ENCODE measurements at places on chromosomes 11 and 22.

DNA sequence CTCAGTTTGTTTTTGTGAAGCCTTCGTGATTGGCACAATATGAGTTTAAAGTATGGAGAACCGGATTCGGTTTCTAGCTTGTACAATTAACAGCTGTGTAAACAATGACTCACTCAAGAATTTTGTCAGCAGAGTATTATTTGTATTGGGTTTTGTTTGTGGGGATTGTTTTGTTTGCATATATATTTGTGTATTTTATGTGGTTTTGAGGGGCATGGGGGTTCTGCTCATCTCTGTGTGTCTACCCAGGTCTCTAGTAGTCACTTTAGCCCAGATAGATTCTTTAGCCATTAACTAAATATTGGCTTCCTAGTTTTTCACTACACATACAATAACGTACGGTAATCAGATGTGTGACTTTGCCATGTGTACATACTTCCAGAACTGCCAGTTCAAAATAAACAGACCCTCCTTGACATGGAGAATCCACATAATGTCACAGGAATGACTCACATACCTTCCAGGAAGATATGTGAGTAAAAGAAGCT is 7.5 kb upstream of the MS4A7 start:
- DNase-seq: no peak

GRCh38 chr11:46836431-46836830 is 9.6 kb downstream of the CKAP5 start:
- no peak for DNase-seq

DNA sequence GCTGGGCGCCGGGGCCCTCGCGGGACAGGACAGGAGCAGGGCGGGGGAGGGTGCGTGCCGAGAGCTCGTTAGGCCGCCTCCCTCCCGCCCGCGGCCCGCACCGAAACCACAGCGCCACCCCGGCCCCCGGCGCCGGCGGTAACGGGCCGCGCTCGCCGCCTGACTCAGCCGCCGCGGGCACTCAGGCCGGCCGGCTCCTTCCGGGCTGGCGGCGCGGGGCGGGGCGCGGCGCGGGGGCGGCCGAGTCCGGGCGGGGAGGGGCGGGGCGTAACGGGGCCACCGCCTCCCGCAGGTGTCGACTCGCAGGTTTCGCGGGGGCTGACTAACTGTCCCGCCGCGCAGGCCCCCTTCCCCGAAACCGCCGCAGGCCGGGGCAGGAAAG is at the start of gene AP5B1:
TSS of gene AP5B1 (minus strand) at position 207 of the 382 bp plus-strand sequence. CDS start 385 bp downstream, outside the sequence.
- DNase-seq: peak; percentile 80

- DNase-seq: peak; percentile 58
Measured at GRCh38 chr11:105034813-105035620, at the start of gene CASP1. CASP1 (minus strand) TSS chr11:105035144; CDS start chr11:105035113, 31 bp downstream.

- DNase-seq: no peak
Measured at GRCh38 chr11:63698976-63699733, 17.9 kb downstream of the RTN3 start.

DNA sequence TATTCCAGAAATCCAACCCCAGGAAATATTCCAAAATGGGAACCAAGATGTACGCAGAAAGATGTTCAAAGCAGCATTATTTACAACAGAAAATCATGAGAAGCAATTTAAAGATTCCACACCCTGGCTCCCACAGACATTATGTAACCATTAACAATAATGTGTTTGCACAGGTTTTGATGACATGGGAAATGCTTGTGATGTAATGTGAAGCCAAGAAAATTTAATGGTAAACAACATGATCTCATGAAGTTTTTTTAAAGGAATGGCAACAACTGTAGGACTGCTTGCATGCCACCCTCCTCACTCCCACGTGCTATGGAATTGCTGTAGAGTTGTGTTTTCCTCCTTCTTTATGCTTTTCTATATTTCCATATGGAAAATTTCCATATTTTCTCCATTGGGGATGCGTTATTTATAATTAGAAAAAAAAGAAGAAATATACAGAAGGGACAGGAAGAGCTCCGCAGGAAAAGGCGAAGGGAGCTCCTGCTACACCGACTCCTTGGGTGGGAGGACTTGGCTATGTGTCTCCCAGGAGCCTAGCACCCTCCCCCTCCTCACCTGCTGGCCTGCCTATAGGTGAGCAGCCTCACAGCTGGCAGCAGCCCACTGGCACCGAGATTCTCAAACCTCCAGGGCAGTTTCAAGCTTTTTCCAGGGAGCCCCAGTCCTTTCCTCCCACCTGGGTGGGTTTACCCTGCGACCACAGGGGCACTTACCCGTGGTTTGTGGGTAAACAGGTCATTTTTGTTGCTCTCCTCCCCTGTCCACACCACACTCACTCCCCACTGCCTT is 20.9 kb downstream of the LRFN4 start:
- no peak for DNase-seq
